ENCODE measurements at places on chromosomes 16 and 17.

DNA sequence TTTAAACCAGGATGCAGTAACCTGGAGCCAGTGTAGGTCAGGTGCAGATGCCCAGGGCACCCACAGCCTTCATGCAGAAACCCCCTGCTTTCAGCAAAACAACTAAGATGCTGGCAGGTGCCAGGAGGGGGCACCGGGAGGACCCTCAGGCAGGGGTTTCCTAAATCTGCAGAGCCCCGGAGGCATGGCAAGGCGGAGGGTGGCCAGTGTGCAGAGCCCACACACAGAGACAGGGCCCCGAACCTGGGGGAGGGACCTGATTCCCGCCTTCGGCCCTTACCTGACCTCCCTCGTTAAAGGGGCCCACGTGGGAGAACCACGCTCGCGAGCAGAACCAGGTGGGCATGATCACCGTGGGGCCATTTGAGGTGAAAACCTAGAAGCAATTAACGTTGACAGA, 114.0 kb upstream of the METRNL start:
- DNase-seq = no peak

GRCh38 chr17:58279016-58279711, 1.6 kb downstream of the MPO start:
- peak; percentile 28 for DNase-seq

- no peak for DNase-seq
Observed at GRCh38 chr16:54687043-54687899, 243.4 kb upstream of the IRX5 start.

DNA sequence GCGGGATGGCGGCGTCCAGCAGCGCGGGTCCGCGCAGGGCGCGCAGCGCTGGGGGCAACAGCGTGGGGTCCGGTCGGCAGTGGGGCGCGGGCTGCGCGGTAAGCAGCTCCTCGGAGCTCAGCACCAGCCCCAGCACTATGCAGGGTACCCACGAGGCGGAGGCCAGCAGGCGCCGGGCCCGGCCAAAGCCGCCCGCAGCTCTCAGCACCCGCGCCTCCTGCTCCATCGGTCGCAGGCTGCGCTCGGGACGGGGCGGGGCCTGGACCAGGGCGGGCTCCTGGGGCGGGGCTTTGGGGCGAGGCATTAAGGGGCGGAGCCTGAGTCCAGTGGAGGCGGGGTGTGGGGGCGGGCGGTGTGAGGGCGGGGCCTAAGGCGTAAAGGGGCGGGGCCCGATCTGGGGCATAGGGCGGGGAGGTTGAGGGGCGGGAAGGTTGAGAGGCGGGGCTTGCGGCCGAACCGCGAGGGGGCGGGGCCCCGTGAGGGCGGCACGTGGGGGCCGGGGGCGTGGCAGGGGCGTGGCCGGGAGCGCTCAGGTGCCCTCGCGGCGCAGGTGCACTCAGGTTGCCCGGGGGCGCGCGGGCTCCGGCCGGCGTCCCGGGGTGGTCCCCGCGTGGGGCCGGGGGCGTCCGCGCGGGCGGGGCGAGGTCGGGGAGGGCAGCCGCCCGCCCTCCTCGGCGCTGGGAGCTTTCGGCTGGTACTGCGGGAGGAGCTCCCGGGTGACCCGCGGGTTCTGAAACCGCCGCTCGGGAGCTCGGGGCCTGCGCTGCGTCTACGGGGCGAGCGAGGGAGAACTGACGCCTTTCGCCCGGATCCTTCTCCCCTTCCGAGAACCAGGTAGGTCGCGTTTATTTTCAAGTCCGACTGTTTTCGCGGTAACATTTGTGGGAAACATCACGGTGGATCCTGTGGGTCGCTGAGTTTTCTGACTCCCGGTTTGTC, 1.4 kb upstream of the SLC22A31 start:
- peak; percentile 72 for DNase-seq

DNA sequence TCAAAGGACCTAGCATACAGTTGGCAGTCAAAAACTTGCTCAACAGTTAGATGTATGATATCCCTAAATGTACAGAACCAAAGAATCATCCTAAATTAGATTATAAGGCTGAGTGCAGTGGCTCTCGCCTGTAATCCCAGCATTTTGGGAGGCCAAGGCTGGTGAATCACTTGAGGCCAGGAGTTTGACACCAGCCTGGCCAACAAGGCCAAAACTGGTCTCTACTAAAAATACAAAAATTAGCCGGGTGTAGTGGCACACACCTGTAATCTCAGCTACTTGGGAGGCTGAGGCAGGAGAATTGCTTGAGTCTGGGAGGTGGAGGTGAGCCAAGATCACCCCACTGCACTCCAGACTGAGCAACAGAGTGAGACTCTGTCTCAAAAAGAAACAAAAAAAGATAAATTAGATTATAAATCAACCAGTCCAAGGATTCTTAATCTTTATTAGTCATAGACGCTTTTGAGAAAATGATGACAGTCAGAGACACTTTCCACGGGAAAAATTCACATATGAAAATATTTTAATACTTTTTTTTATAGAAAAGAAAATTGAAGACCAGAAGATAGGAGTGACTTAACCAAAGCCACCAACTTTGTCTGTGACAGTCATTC, 77.6 kb downstream of the MMD start:
- no peak for DNase-seq

DNA sequence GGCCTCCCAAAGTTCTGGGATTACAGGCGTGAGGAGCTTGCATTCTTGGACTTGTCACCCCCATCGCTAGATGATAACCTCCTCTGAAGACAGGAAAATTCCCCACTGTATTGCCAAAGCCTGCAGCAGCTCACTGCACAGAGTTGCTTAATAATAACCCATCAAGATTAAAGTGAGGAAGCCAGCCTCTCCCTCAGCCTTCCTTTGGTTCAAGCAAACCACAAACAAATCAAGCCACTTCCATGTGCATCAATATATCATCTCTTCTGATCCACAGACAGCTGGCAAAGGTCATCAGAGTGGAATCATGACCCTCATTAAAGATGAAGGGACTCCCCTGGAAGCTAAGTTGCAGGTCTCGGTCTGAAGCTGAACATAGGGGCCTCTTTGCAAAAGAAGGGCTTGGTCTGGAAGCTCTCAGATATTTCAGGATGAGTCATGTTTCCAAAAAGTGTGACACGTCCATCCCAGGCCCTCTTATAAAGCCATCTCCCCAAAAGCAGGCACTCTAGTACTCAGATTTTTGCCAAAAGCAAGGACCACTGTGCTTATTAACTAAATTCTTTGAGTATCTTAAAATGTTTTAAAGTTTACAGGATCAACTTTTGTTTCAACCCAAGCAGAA, 4.8 kb downstream of the EMP2 start:
- DNase-seq = no peak

GRCh38 chr16:75379911-75380847, 53.1 kb downstream of the CFDP1 start:
- no peak for DNase-seq

DNA sequence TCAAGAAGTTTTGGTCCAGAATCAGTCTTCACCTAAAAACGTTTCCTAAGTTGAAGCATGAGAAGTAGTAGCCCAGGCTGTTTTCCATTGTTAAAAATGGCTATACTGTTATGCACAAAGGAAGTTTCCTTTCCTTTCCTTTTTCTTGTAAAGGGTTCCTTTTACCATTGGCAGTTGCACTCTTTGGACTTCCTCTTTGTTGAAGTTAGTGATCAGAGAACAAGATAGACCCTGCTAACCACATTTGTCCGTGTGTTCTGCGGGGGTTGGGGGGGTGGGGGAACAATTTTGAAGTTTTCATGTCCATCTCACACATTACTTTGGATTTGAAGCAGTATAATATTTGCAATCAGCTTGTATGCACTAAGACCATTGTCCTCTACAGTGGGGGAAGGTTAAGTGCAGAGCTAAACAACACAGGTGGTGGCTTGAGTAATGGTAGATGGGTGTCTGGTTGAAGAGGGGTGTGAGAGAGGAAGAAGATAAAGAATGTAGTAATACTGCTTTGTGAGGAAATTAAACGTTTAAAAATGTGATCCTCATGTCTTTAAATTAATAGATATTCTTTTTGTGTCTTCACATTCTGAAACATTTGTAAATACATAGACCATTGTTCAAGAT, 1.4 kb downstream of the LPCAT2 start:
- peak; percentile 47 for DNase-seq

GRCh38 chr17:17710728-17711541, 29.7 kb downstream of the RAI1 start:
- peak; percentile 91 for DNase-seq

DNA sequence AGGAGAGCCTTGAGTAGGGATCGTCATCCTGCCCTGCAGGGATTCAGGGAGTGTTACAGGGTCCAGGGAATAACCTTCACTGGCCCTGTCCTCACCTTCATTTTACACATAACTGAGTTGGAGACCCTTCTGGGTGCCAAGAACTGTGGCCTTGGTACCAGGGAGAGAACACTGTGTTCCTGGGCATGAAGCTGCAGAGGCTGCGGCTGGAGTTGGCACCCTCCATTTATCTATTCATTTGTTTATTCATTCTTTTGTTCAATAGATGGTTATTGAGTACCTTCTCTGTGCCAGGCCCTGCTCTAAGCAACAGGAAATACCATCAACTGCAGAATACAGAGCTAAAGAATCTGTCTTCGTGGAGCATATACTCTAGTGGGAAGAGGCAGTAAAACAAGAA, 6.7 kb downstream of the ABCC3 start:
- no peak for DNase-seq

DNA sequence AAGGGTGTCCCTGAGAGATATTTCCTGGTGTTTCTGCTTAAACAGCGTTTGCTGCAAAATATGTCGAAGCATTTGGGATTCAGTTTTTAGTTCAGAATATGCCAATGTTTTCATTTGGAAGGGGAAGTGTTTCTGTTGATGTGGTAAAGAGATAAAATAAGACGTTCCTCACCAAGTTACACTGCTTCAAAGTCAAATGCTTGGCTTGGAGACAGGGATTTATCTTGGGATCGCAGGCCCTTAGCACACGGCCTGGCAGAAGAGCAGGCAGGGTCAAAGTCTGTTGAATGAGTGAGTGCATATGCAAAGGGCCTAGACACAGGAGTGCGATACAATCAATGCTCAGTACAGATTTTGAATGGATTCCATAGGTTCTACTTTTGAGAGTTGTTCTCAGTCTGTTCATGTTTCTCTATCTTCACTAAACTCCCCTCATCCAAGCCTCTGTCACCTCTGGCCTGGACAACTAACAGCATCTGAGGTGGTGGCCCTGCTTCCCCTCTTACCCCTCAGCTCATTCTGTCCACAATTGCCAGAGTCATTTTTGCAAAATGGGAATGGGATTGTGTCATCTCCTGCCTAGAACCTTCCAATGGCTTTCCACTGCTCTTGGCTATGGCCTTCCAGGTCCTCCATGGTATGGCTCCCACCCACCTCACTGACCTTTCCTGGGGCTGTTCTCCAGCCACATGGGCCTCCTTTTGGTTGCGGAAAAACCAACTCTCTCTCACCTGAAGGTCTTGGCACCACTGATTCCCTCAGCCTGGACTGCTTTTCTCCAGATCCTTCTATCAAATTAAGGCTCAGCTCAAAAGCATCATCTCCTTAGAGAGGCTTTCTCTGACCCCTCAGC, 3.2 kb downstream of the DEXI start:
- DNase-seq = no peak

- DNase-seq = no peak
Observed at GRCh38 chr17:64579917-64580316, 73.1 kb downstream of the CEP95 start.

- no peak for DNase-seq
Observed at GRCh38 chr17:77601054-77601979, 357.2 kb upstream of the TNRC6C start.

DNA sequence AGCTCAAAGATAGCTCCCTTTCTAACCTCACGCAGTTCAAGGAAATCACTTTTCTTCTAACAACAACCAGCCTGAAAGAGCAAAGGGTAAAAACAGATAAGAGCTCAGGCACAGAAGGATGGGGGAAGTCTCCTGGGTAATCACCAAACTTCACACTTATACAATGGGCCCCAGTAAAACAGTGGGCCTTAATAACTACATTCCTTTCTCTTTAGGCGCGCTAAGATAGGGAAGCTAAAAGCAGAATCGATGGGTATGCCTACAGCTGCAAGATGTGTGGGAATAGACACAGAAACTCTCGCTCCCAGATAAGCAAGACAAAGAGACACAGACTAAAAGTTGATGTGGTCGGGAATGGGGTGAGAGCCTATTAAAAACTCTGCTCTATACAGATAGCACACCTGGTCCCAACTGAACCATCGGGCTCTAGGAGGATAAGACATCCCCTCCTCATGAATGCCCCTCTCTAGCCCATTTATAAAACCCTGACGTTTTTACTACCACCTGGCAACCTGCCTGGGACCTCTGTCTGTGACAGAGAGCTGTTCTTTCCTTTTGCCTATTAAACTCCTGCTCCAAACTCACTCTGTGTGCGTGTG, 826 bp downstream of the LYZL6 start:
- DNase-seq = no peak

GRCh38 chr16:84922351-84923120, 88.8 kb downstream of the ZDHHC7 start:
- DNase-seq = peak; percentile 65

DNA sequence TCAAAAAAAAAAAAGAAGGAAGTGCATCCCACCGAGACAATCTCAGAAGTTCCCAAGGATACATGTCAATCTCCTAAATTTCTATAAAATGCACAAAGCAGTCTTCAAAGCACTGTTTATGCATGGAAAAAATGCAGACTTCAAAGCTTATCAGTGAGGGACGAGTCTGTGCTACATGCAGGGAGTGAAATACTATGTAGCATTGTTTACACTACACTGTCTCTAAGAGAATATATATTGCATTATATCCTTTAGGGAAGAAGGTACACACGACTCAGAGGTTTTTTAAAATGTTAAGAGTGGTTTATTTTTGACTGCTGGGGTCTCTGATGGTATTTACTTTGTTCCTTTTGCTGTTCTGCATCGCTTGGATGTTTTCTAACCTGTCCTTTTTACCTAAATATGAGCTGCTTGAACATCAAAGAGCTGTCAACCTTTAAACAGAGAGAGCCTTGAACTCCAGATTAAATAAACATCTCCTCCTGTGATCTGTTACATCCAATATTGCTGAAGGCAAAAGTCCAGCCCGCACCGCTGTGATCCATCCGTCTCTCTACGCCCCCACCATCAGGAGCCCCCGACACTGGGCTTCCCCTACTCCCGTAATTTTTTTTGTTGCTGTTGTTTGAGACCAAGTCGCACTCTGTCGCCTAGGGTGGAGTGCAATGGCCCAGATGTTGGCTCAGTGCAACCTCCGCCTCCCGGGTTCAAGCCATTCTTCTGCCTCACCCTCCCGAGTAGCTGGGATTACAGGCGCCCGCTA, 1.4 kb downstream of the FBXO31 start:
- DNase-seq = no peak

DNA sequence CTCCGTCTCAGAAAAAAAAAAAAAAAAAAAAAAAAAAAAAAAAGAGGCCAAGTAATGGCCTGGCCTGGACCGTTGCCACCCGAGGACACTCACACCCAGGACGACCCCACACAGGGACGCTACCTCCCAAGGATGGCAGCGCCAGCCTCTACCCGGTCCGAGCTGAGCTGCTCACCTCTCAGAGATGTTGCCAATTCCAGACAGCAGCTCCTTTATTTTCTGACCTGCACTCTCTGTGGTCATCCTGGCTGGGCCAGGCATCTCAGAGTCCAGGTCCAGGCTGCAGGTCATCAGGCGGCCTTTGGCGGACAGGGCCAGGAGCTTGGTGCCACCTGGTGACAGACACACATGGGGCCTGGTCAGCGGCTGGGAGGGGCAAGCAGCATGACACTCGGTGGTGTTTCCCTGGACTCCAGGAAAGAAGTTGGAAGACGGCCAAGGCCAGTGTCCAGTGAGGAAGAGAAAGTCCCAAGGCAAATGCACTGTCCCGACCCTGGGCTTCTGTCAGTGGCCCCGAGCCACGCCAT, 3.1 kb downstream of the FAAP100 start:
- peak; percentile 32 for DNase-seq

- no peak for DNase-seq
Observed at GRCh38 chr17:50471009-50471905, 2.6 kb upstream of the CHAD start.
